Left colon (tissue), 2 donors: ENCODE measurements at places on chromosomes 1 and 21. TPM values are rescaled to one million over a fixed set of nuclear protein-coding genes. Genes with fewer than 3 reads are reported as not detected.

Gene THEMIS2
- 6.7 TPM for total RNA-seq

Gene FCRL4
- 0.28 TPM for total RNA-seq

Gene LAMB3
- 85.2 TPM for total RNA-seq

Gene VANGL2
- total RNA-seq = 6.3 TPM

Gene STYXL2
- total RNA-seq = 0.34 TPM
